ENCODE measurements at places on chromosomes 3 and 15.

DNA sequence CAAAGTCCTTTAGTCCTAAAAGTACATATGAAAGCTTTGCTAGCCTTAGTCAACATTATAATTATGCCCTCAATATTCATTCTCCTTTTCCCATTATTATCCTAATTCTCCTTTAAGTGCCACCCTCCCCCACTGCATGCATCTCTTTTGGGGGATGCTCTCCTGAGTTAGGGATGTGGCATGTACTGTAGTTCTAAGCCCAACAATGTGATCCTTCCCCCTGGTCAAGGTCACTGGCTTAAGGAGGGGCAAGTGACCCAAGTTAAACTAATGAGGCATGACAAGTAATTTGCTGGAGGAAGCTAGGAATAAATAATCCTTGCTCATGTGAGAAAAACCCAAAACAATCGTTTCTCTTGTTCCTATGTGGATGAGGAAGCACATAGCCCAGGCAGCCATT is 343.9 kb upstream of the SUCLG2 start:
- no peak for DNase-seq

- DNase-seq, result no peak
These were observed 224.3 kb upstream of the P2RY1 start for GRCh38 chr3:152610622-152611021.

DNA sequence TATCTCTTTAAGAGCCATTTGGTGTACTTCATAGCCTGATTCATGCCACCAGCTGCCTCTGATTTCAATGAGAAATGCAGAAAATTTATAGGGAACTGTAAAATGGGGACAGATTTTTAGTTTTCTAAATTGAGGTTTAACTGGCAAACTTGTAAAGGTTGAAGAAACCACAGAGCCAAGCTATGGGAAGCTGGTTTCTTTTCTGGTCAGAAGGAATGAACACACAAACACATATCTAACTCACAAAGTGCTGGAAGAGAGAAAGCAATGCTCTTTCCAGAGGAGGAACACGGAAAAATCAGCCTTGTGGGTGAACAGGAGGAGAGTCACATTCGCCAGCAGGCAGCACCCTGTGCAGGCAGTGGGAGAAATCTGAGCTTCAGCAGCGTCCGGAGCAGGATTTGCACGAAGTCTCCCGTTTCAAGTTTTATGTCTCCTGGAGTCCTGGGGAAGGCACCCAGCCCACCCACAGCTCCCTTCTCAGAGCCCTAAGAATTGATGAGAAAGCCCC is 481 bp downstream of the MASP1 start:
- no peak for DNase-seq

GRCh38 chr3:126752303-126753190 is 48.5 kb downstream of the CHCHD6 start:
- peak; percentile 18 for DNase-seq

DNA sequence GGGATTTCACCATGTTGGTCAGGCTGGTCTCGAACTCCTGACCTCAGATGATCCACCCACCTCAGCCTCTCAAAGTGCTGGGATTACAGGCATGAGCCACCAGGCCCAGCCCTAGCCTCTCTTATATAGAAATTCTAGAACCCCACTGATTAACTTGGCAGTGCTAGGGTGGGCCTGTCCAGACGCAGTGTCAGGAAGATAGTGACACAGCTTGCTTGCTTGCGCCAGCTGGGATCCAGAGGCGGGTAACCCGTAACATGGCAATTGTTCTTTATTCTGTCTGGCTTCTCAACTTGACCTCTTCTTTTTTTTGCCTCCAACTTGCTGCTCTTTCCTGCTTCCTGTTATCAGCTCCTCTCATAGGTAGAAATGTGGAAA is 16.2 kb downstream of the CEP19 start:
- no peak for DNase-seq

DNA sequence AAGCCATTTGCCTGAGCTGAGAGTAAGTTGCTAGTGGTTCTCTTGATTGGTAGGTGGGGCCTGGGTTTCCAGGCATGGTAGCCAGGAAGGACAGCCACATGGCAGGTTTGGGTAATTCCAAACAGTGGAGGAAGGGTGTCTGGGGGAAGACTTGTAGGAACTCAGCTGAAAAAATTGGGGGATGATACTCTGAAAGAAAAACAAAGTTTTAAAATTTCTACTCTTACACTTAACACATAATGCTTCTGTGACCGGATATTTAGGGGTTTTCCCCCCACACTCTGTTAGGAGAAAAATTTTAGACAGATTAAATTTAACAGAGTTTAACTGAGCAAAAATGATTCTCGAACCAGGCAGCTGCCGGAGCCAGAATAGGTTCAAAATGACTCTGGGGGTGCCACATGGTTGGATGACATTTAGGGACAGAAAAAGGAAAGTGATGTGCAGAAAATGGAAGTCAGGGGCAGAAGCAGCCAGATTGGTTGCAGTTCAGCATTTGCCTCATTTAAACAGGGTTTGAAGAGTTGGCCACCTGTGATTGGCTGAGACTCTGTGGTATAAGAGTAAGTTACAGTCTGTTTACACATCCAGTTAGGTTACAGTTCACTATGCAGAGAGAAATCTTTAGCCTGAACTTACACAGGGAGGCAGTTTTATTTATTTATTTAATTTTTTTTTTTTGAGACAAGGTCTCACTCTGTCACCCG is 8.1 kb downstream of the B2M start:
- DNase-seq, result peak; percentile 90

- DNase-seq, result no peak
These were observed 26.0 kb upstream of the VIPR1 start for GRCh38 chr3:42476225-42477125.

- no peak for DNase-seq
These were observed 1.1 kb downstream of the ABHD14A start for GRCh38 chr3:51975852-51976549.

DNA sequence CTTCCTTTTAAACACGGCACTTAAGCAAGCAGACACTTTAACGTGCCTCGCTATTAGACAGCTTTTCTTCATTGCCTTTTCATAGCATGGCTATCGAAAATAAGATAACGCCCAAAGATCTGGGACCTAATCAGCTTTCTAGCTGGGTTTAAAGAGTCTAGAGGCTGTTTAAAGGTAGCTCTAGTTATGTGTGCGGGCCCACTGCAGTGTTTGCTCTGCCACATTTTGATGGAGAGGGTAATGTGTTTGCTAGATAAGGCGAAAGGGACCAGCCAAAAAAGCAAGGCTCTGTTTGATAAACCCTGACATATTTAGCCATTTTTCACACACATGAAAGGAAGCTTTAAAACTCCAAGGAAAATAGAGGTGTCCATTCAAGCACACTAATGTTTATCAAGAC is 91.6 kb downstream of the NR2F2 start:
- no peak for DNase-seq

GRCh38 chr3:157132936-157133335 is 27.0 kb downstream of the CCNL1 start:
- no peak for DNase-seq

GRCh38 chr15:89907289-89907688 is 5.5 kb downstream of the ARPIN start:
- no peak for DNase-seq

- no peak for DNase-seq
These were observed 878 bp upstream of the TLR9 start for GRCh38 chr3:52226229-52226817.

GRCh38 chr3:125267460-125267859 is 54.9 kb upstream of the SLC12A8 start:
- DNase-seq, result no peak

- no peak for DNase-seq
These were observed 36.3 kb downstream of the MBNL1 start for GRCh38 chr3:152305075-152305474.

DNA sequence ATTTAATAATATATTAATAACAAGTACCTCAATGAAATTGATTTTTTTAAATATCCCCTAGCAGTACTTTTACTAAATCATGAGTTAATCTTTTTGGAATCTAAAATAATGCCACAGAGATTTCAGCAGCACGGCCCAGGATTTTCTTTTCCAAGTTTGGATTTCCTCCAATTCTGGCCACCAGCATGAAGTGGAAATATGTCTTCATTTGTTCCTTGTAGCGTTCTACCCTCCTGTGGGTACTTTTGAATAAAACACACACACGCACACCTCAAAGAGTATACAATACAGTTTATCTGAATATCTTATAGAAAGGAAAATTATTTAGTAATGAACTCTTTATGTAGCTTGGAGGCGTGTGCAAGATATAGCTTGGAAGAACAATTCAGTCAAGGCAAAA is 125.1 kb upstream of the STT3B start:
- DNase-seq, result no peak

DNA sequence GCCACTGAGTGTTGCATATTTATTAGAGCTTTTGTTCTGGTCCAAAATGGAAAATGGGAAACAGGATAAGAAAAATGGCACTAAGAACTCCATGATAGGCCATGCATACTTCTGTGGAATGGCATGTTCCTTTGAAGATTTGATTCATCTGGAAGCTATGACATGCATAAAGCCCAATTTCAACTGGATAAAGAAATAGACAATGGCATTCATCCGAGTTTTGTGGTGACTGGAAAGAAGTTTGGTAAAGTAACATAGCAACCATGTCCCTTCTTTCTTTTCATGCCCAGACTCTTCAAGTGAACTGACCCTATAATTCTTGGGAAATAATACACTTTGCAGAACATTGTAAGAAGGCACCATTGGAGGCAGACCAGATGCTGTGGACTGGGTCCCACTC is 368.4 kb upstream of the IL12A start:
- no peak for DNase-seq

DNA sequence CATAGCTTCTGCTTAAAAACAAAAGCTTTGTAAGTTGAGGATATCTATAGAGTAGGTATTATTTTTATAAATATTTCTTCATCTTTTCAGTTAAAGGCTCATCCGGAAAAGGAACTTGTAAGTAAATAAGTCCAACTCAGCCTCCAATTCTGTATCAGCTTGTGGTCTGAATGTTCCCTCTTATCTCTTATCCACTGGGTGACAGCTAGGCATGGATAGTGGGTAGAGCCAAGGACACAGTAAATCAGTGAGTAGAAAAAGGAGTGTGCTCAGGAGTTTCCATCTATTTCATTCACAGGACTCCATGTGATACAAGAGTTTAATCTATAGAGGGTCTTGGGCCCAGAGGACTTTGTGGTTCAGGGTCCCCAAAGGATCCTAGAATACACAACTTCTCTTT is 50.9 kb downstream of the FRMD5 start:
- DNase-seq, result no peak

DNA sequence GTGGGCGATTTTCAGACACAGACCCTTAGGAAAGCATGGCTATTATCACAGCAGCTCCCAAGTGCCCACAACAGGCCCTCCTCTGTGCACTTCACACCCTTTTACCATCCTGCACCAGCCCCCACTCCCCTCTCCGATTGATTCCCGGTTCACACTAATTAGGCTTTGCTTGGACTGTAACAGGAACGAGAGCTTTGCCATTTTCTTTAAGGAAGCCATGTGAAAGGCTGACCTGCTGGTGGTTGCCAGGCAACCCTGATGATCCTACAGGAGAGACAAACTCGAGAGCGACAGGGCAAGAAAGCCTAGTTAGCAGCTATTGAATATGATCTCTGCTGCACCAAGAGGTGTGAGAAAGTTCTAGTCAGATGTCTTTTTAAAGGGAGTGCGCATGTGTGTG is 28.2 kb upstream of the DET1 start:
- DNase-seq, result no peak

DNA sequence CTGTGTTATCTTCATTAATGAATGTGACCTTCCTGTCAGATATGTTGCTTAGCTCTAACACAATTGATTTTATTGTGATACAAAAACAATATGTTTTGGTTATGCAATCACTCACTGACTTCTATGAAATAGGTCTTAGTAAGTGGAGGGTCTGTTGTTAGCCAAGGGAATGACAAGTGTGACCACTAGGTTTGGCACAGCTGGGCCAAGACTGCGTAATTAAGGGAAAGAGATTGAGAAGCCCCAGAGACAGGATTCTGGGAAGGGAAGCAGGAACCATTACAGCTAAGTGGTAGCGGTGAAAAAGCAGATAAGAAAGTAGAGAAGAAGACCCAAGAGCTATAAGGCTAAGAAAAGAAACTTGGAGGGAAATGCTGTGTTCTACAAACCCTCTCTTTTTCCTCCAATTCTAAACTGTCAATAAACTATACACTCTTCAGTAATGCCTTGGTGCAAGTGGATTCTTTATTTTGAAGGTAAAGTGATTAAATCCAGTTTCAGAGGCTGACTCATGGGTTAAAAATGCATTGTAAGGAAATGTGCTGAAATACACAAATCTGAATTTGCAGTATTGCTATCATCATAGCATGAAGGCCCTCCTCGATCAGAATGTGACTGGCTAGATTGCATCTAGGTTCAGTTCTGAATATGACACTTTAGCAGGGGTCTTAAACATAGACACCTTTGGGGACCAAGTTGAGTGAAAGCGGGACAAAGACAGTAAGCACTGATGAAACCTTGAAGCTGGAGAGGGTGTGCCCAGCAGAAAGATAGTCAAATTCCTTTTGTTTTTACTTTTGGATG is 26.1 kb downstream of the KCNMB2 start:
- DNase-seq, result no peak

- no peak for DNase-seq
These were observed 61.7 kb downstream of the SCN11A start for GRCh38 chr3:38989917-38990510.

GRCh38 chr3:27585429-27585828 is 101.2 kb upstream of the SLC4A7 start:
- no peak for DNase-seq

DNA sequence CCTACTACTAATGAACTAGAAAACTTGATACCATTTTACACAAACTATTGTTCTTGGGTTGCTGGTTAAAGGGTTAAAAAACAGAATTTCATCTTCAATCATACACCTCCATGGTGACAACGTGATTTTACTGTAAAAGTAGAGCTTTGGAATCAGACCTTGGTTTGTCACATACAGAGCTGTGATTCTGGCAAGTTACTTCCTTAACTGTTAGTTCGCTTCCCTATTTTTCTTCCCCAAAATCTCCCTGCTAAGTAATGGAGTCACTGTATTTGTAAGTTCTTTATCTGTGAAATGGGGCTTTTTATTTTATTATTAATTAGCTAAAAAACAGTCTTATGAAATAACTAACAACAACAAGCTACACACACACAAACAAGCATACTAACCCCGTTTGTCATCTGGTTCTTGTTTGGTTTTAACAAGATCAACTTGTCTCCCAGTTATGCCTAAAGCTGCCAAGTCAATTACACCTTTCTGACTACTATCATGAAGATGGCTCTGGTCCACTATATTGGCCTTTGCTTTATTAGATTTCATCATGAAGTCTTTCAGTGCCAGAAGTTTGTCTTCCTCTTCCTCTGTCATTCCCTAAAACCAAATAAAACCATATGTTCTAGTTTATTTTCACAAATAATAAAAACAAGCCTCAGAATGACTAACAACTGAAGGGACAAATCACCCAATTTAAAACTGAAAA is 38.6 kb downstream of the PIK3R4 start:
- DNase-seq, result no peak

- DNase-seq, result no peak
These were observed 49.6 kb upstream of the SLC12A8 start for GRCh38 chr3:125262161-125262560.
